ENCODE measurements at places on chromosomes 5 and 9. TPM values are rescaled to one million over a fixed set of nuclear protein-coding genes. Genes with fewer than 3 reads are reported as not detected.

DNA sequence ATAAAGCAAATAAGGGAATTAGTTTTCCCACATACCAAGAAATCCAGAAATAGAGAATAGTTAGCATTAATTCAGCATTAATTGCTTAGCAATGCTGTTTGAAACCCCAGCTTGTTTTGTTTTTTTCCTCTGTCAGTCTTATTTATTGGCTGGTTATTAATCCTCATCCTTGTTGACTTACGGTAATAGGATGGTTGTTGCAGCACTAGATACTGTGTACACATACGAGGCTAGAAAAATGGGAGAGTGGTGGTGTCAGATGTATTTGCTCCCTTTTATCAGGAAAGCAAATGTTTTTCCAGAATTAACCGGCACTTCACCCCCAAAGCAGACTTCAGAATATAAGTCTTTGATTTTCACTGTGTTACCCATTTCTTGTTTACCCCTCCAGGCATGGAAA is 60.4 kb downstream of the ERBIN start:
- H3K4me3 ChIP-seq = no peak overlapping the region
- no peak overlapping the region for H3K27ac ChIP-seq
- no peaks in the 10 kb centered on the region for H3K27me3 ChIP-seq
- H3K36me3 ChIP-seq = peaks cover 38% of the 10 kb centered on the region
- peaks cover 22% of the 10 kb centered on the region for H3K4me1 ChIP-seq

DNA sequence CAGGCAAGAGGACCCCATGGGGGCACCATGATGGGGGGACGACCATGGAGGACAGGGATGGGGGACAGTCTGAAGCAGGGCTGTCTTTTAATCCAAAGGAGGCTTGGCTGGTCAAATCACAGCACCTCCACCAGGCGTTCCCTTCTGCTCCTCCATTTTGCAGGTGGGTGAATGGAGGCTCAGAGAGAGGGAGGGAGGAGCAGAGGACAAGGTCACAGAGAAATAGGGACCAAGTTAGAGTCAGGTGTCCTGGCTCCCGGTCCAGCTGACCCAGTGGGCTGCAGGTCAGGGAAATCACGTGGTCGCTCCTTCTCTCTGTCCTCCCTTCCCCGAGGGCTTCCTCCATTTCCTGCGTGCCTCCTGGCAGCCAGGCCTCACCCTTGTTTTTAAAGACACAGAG is 156.4 kb upstream of the SMIM23 start:
- H3K27ac ChIP-seq = no peak overlapping the region
- H3K4me3 ChIP-seq = no peak overlapping the region
- no peaks in the 10 kb centered on the region for H3K36me3 ChIP-seq
- peaks cover 34% of the 10 kb centered on the region for H3K4me1 ChIP-seq
- no peaks in the 10 kb centered on the region for H3K27me3 ChIP-seq
- DNase-seq = no peak

DNA sequence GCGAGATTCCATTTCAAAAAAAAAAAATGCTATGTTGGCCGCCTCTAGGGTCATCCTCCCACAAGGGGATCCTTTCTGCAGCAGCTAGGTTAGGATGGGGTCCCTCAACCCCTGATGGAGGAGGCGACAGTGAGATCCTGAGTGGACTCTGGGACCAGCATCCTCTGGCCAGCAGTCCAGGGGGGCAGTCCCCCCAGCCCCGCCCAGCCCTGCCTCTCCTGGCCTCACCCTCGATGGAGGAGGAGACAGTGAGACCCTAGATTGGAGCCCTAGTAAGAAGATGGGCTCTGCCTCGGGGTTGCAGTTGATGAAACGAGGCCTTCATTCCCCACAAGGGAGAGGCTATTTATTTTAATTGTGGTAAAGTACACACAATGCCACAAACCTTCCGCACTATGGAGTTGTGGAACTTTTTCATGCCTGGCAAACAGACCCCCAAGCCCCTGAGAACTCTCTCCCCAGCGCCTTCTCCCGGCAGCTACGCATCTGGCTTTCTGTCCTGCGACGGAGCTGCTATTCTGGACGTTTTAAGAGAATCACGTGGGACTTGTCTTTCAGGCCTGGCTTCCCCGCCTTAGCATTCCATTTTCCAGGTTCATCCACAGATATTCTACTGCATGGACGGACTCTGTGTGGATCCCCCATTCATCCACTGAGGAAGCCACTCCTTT is 15.8 kb downstream of the VAV2 start:
- H3K27me3 ChIP-seq = no peaks in the 10 kb centered on the region
- no peaks in the 10 kb centered on the region for H3K36me3 ChIP-seq
- H3K4me1 ChIP-seq = peaks cover 29% of the 10 kb centered on the region
- no peak overlapping the region for H3K4me3 ChIP-seq
- H3K27ac ChIP-seq = no peak overlapping the region

GRCh38 chr5:8905021-8905420 is 640.9 kb downstream of the SEMA5A start:
- no peak overlapping the region for H3K27ac ChIP-seq
- H3K4me3 ChIP-seq = no peak overlapping the region
- DNase-seq = no peak
- no peaks in the 10 kb centered on the region for H3K4me1 ChIP-seq
- H3K36me3 ChIP-seq = no peaks in the 10 kb centered on the region

DNA sequence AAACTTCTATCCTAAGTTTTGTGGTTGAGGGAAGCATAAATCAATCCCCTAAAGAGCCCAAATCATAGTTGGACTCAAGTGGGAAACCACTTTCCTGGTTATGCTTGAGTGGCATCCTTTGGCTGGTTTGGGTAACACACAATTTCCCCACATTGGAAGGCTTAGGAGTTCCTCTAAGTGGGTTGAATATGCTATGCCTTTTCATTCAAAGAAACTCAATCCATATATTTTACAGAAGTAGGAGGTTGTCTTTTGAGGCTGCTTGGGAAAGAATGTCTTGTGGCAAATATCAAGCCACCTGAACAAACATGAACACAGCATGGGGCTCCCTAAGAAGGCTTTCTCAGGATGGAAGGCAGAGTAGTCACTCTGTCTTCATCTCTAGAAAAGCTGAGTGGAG is 121.1 kb downstream of the SPATA31D1 start:
- DNase-seq = no peak
- no peak overlapping the region for H3K27ac ChIP-seq
- H3K27me3 ChIP-seq = no peaks in the 10 kb centered on the region

DNA sequence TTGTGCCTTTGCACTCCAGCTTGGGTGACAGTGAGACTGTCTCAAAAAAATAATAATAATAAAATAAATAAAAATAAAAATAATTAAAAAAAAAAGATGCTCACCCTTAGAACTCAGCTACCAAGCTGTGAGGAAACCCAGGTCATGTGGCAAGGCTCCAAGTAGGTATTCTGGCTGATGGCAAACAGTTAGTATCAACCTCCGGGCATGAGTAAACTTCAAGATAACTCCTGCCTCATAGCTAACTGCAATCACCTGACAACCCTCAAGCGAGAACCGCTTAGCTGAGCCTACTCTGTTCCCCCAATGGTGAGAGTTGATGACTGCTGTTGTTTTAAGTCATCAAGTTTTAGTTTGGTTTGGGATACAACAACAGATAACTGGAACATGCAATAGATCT is 6.1 kb upstream of the SLC44A1 start:
- no peak for DNase-seq
- peaks cover 5% of the 10 kb centered on the region for H3K4me1 ChIP-seq
- no peak overlapping the region for H3K27ac ChIP-seq
- no peak overlapping the region for H3K4me3 ChIP-seq
- H3K36me3 ChIP-seq = no peaks in the 10 kb centered on the region

DNA sequence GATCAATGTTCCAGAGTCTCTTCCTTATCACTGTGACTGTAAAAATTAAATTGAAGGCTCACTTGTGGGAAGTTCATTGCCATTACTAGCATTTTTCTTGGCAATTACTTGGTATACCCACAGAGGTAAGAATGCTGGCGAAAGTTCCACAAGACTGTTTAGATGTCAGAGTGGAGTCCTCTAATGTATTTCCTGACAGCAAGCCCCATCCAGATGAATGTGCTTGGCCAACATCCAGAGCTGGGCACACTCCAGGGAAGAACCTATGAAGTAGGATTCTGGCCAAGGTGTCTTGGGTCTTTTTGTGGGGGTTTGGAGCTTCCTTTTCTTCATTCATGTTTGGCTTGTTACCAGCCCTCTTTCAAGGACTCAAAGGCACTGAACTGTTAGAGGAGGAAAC is 473.6 kb downstream of the DMAC1 start:
- H3K27me3 ChIP-seq = no peaks in the 10 kb centered on the region
- no peaks in the 10 kb centered on the region for H3K4me1 ChIP-seq
- no peaks in the 10 kb centered on the region for H3K36me3 ChIP-seq
- no peak overlapping the region for H3K4me3 ChIP-seq
- DNase-seq = no peak
- no peak overlapping the region for H3K27ac ChIP-seq

- H3K4me1 ChIP-seq = peaks cover 6% of the 10 kb centered on the region
- H3K27me3 ChIP-seq = no peaks in the 10 kb centered on the region
- H3K4me3 ChIP-seq = no peak overlapping the region
- no peak overlapping the region for H3K27ac ChIP-seq
- no peaks in the 10 kb centered on the region for H3K36me3 ChIP-seq
These were observed 7.6 kb upstream of the GBGT1 start for GRCh38 chr9:133171161-133171961.

DNA sequence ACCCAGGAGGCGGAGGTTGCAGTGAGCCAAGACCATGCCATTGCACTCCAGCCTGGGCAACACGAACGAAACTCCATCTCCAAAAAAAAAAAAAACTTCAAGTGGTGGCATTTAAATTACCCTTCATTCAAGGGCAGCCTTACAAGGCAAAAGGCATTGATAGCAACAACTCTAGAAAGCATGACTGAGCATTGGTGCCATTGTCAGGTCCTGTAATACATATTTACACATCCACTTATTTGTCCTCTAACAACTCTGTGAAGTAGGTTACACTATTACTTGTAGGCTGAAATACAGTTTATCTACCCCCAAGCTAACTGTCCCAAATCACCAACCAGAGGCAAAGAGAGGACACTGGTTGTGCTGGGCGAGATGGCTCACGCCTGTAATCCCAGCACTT is 52.7 kb upstream of the LARP1 start:
- no peak overlapping the region for H3K4me3 ChIP-seq
- H3K27ac ChIP-seq = no peak overlapping the region
- DNase-seq = no peak
- no peaks in the 10 kb centered on the region for H3K36me3 ChIP-seq
- H3K27me3 ChIP-seq = no peaks in the 10 kb centered on the region
- H3K4me1 ChIP-seq = no peaks in the 10 kb centered on the region

DNA sequence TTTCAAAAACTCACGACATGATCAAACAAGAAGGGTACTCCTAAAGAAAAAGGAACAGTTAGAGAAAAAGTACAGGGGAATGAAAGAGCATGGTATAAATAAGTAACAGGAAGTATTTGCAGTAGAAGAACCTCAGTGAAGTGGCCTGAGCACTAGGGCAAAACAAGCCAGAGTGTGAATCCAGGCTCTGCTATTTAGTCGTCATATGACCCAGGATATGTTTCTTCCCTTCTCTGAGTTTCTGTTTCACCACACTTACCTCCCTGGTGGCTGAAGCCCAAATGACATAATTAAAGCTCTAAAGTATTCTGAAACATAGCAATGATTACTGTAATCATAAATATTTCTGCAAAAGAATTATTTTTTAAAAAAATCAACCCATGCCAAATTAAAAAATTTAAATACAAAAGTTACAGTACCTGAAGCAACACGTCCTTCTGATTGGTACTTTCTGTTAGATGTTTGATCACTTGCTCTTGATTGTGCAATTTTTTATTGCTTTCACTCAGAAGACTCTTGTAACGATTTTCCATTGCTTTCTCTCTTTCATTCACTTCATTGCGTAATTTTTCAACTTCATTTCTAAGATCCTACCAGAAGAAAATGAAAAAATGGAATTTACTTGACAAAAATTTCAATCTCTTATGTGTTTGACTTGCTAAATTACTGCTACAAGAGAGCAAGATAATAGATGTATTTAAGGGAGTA is 88.9 kb downstream of the CDK5RAP2 start:
- H3K27me3 ChIP-seq = no peaks in the 10 kb centered on the region
- DNase-seq = no peak
- H3K27ac ChIP-seq = no peak overlapping the region
- no peaks in the 10 kb centered on the region for H3K4me1 ChIP-seq
- H3K36me3 ChIP-seq = peaks cover 13% of the 10 kb centered on the region

DNA sequence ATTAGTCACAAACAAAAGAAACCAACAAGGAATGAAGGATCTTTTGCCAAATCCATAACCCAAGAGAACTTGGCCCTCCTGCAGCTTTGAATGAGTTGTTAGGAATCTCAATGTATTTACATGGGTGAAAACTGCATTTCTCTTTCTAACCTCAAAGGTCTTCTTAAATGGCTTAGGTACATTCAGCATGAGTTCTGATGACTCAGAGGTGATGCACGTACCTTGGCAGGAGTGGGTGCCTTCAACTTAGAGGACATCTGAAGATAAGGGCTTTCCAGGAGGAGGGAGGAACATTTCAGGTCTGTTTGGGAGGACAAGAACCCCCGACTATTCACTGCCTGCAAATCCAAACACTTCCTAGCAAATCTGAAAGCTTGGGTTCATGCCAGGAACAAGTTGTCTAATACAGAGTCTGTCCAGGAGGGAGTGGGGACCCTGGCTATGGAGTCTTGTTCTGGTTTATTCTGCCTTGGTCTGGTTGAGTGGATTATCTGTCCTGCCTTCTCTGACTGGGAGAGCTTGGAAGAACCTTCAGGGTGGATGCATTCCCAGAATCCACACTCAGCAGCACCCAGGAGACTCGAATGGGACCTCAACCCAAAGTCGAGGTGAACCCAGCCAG is 65.7 kb downstream of the IRX2 start:
- H3K4me1 ChIP-seq = no peaks in the 10 kb centered on the region
- no peaks in the 10 kb centered on the region for H3K27me3 ChIP-seq
- no peak overlapping the region for H3K27ac ChIP-seq
- no peak for DNase-seq

DNA sequence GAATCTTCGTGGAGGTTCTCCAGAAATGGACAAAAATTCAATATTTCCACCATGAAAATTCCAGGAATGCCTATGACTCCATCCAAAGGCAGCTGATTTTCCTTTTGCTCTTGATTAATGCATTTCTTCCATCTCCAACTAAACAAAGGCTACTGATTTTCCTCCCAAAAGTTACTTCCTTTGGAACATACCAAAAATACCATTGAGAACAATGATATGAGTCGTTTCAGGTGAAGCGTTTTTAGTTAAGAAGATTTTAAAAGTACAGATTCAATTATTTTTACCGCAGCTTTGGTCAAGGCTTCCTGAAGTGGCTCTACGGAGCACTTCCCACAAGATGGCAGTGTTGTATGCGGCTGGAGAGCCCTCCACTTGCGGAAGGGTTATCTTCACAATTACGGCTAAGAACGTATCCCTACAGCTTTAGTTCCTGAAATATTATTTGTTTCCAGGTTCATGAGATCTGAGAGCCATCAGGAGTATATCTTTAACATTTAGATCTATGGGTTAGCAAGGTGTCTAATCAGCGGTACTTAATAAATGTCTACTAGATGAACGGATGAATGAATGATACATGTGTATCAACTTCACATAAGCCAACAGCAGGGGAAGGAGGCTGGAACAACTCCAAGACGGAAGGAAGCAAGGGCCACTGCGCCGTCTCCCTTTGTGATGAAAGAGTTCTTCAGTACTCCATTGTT is 35.9 kb upstream of the ARSB start:
- H3K36me3 ChIP-seq = no peaks in the 10 kb centered on the region
- no peak overlapping the region for H3K27ac ChIP-seq
- no peaks in the 10 kb centered on the region for H3K4me1 ChIP-seq

The HSD17B3 gene
- 0.85 TPM for total RNA-seq

The CMYA5 gene
- total RNA-seq = 0.52 TPM

The LHX6 gene
- not detected for total RNA-seq

Data from spleen (tissue), 13 donors.